ENCODE measurements at places on chromosomes 3 and 15.
A peak's percentile ranks its signal among the peaks of the same experiment; 100 is the strongest.

- H3K36me3 ChIP-seq = peaks cover 11% of the 10 kb centered on the region
- H3K27ac ChIP-seq = no peak overlapping the region
- H3K4me3 ChIP-seq = no peak overlapping the region
- no peaks in the 10 kb centered on the region for H3K4me1 ChIP-seq
- DNase-seq = no peak
Observed at GRCh38 chr3:37114251-37115145, 59.9 kb downstream of the LRRFIP2 start.

- H3K4me1 ChIP-seq = peaks cover 5% of the 10 kb centered on the region
- peaks cover 12% of the 10 kb centered on the region for H3K27me3 ChIP-seq
- H3K27ac ChIP-seq = no peak overlapping the region
- DNase-seq = no peak
Observed at GRCh38 chr15:81256916-81257315, 60.2 kb downstream of the IL16 start.

DNA sequence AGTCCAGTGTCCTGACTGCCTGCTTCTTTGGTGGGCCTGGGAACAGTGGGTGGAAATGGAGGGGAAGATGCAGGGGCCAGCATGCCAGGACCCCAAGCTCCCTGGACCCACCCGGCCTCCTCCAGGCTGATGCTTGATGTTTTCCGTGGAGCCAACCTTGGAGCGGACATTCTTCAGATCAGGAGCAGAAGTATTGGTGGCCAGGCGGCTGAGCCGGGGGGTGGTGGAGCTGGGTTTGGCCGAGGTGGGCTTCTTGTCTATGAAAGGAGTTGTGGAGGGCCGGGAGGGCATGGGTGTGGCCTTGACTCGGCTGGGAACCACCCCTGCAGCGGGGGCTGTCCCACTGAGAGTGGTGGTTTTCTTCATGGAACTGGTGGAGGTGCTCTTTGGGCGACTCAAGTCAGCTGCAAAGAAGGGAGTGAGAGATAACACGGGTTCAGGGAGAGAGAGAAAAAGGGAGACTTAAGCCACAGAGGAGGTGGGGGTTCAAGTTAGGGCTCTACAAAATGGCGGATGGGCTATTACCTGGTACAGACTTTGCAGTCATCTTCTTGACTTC, 67.8 kb downstream of the DHX30 start:
- DNase-seq = no peak
- no peaks in the 10 kb centered on the region for H3K27me3 ChIP-seq
- H3K4me1 ChIP-seq = peaks cover 12% of the 10 kb centered on the region
- H3K4me3 ChIP-seq = no peak overlapping the region
- peaks cover 71% of the 10 kb centered on the region for H3K36me3 ChIP-seq
- peak overlapping the region; percentile 64 for H3K27ac ChIP-seq

- no peaks in the 10 kb centered on the region for H3K4me1 ChIP-seq
- no peak overlapping the region for H3K27ac ChIP-seq
- DNase-seq = no peak
- H3K36me3 ChIP-seq = no peaks in the 10 kb centered on the region
Observed at GRCh38 chr3:117263745-117264144, 554.2 kb downstream of the TUSC7 start.

DNA sequence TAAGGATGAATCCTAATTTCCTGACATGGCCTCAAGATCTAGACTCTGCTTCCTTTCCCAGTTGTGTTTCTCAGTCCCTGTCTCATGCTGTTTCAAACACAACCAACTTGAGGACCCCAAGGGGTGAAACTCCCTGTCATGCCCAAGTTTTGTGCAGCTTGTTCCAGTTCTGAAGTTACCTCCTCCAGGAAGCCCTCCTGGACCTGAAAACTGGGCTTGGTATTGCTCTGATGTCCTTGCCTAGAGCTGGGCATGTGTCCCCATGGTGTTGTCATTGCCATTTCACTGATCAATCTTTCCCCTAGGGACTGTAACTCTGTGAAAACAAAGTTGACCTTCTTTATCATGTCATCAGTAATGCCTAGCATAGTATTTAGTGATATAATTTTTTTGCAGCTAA, 6.1 kb upstream of the LMOD3 start:
- no peak for DNase-seq
- no peaks in the 10 kb centered on the region for H3K36me3 ChIP-seq
- no peak overlapping the region for H3K27ac ChIP-seq
- peaks cover 38% of the 10 kb centered on the region for H3K4me1 ChIP-seq

DNA sequence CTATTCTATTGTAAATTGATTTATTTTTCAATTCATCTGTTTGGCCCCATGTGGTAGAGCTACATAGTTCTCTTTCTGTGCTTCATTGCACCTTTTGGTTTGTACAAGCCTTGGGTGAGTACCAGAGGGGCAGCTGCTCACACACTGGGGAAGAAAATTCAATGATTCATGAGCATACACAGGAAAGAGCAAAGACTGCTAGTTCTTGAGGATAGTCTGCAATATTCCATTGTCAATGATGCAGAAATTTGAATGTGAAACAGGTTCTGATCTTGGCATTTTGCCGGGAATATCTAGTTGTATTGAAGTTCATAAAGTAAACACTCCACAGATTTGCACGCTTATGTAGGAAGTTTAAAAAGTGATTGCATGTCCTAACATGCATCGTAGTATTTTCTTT, 304.6 kb downstream of the NAALADL2 start:
- no peaks in the 10 kb centered on the region for H3K36me3 ChIP-seq
- DNase-seq = no peak
- no peaks in the 10 kb centered on the region for H3K27me3 ChIP-seq
- H3K4me3 ChIP-seq = no peak overlapping the region
- H3K4me1 ChIP-seq = peaks cover 6% of the 10 kb centered on the region
